ENCODE measurements at places on chromosomes 4 and X.

- DNase-seq: no peak
Observed at GRCh38 chrX:15686818-15687685, 22.4 kb upstream of the CLTRN start.

DNA sequence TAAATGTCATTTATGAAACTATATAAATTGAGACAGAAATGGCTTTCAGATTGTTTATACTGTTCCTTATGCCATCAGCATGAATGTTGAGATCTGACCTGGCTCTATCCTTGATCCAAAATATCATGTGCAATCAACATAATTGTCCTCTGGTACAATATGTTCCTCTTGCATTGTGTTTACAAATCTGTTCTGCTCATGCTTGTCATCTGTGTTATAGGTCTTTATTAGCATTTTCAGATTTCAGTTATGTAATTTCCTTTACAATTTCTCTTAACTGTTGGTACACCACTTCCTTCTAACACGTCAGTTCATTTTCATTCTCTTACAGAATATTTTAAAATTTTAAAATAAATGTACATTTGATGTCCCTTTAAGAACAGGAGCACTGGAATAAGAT is 1.6 kb downstream of the HPGD start:
- no peak for DNase-seq

DNA sequence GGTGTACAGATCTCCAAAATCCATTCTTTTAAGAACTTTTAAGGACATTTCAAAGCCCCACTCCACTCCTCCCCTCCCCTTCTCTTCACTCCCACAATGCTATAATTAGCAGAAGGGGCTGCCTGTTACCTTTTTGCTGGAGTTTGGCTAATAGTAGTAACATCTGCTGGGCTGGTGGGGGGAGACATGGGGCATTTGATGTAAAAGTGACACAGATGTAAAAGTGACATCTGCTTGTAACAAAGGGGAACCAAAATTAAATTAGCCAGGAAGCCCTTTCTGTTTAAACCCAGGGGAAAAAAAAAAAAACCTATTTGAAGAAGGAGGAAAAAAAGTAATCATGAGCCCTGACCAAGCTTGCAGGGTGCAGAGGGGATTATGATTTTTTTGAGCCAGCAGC is 5.4 kb upstream of the PHOX2B start:
- DNase-seq: no peak

DNA sequence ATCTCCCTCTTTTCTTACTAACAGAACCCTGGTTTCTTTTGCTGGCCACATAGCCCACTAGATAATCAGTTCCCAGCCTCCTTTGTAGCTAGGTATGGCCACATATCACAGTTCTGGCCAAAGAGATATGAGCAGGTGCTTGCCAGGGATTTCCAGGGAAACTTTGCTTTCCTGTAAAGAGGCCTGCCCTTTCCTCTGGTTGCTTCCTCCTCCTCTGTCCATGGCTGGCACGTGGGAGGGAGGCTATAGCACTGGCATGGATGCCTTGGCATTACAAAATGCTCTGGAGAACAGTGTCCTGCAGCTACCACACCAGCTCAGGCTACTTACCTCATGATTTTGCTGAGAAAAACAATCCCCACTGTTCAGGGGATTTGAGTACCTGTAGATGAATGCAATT is 27.5 kb downstream of the RAB33B start:
- no peak for DNase-seq

GRCh38 chr4:76376534-76376933 is 44.4 kb downstream of the CCDC158 start:
- DNase-seq: no peak

DNA sequence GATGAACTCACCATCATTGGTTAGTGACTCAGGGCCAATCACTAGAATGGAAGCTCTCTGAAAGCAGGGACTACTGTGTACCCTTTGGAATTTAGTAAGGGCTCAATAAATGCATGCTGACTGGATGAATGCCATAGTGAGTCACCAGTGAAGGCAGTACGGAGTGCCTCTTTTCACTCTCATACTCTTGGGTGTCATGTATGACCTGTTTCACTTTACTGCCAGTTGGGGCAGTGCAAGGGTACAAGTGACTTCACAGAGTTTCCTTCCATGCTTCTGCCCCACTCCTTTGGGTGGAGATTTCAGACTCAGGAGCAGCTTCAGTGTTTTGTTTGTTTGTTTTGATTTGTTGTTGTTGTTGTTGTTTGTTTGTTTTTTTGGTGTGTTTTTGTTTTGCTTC is 57.7 kb downstream of the SOX3 start:
- no peak for DNase-seq

DNA sequence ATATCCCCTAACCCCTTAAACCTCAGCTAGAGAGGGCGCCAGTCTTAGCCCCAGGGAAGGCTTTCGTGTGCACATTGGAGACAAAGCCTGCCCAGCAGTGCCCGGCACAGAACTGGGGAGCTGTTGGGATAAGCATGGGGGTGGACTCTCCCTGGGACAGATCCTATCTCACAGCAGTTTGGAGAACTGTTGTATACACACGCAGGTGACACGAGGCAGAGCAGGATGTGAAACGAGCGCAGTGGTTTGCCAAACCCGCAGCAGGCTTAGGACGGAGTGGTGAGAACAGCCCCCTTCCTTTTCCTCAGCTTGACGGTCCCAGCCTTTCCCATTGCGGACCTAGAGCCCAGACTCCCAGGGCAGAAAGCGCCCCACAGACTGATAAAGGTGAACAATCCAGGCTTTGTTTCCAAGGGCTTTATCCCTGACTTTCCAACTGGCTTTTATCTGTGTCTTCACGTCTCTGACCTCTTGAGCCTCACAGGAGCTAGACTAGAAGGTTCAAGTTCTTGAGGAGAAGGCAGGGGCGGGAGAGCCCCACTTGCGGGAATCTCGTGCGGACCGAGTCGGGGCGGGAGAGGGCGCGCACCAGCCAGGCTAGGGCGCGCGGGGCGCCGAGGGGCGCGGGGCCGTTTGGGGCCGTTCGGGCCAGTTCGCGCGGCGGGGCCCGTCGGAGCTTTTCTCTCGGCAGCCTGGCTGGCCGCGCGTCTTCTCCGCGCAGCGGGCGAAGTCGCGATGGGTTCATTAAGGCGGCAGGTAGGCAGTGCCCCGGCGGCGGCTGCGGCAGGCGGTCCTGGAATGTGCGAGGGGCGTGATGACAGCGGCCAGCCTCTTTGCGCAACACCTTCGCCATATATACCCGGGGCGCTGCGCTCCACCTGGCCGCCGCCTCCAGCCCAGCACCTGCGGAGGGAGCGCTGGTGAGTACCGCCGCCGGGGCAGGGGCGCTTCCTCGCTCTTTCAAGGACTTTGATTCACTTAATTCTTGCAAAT is at the start of gene SLC34A2:
SLC34A2 (plus strand) TSS at position 881 of the 993 bp plus-strand sequence. CDS start 6,650 bp downstream, outside the sequence.
- no peak for DNase-seq

DNA sequence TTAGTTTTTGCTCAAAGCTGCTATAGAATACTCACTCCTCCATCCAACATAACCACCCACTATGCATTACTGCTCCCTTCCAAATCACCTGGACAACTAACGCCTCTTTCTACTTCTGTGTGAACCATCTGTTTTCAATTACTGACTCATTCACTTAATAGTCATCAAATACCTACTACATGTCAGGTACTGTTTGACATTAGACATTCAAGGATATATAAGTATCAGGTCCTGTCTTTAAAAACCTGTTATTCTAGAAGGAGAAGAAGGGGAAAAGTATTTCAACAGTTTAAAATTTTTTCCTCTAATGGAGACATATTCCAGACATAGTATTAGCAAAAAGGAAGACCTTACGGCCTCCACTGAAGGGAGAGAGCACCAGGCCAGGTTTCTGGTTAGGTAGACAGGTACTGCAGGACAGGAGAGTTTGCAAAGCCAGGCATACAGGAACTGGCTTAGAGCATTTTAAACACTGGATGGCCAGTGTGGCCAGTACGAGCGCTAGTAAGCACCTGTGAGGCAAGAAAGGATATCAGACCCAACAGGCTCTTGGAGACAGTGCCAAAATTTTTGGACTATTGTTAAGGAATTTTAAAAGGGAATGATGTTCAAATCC is 39.0 kb downstream of the SH3RF1 start:
- peak; percentile 83 for DNase-seq

DNA sequence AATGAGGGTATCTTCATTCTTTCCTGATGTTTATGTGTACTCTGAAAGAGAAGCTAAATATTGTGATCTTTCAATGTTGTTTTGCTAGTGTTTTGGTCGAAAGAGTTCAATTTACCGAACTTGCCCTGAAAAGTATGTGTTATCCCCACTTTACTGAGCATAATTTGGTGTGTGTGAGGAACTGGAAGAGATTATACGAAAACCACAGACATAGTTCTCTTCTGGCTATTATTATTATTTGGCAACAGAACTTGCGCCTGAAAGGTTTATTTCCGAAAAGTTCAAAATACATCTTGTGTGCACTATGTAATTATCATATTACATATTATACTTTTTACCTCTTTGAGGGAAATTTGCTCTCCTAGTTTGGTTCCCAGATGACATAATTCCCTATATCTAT is 232.5 kb upstream of the INTU start:
- no peak for DNase-seq

DNA sequence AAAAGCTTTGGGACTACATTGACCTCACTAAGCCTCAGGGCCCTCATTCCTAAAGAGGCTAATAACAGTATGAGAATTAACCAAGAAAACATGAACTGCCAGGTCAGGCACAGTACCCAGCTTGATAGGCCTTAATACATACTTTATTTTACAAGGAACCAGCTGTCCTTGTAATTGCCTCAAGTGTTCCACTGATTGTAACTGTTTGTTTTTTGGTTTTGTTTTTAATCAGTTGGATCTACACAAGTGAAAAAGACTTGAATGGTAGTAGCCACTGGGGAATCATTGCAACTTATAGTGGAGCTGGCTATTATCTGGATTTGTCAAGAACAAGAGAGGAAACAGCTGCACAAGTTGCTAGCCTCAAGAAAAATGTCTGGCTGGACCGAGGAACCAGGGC is 35.6 kb downstream of the PKD2 start:
- no peak for DNase-seq

DNA sequence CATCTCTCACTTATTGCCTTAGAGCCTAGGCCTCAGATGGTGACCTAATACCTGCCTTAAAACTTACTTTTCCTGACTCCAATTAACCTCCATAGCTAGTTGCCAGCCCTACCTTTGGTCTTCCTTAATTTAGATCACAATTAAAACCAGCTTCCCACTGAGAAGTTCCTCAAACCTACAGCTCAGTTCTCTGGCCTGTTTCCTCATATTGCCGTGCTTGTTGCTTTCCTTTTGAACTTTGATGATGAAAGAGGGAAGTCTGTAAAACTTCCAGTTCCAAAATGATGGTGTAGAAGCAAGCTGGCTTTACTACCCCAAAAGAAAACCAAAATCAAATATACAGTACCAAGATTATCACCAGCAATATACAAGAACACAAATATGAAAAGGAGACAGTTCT is 28.9 kb upstream of the CAMK2D start:
- DNase-seq: no peak

DNA sequence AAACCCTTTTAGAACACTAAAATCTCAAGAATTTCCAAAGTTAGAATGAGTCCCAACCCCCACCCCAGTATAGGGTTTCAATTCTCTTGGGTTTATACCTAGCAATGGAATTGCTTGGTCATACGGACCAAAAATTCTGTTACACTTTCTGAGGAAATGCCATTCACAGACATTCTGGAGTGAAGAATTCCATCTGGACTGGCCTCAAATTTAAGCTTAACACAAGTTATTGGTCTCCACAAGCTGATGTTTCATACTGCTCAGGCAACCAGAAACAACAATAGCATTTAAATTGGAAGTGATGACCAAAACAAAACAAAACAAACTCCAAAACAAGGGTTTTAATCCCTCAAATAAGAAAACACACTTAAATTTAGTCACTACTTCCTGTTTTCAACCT is 51.1 kb downstream of the GPC4 start:
- DNase-seq: no peak

All from epithelial cell of prostate (primary cell).